ENCODE measurements at places on chromosomes 3 and 15.

DNA sequence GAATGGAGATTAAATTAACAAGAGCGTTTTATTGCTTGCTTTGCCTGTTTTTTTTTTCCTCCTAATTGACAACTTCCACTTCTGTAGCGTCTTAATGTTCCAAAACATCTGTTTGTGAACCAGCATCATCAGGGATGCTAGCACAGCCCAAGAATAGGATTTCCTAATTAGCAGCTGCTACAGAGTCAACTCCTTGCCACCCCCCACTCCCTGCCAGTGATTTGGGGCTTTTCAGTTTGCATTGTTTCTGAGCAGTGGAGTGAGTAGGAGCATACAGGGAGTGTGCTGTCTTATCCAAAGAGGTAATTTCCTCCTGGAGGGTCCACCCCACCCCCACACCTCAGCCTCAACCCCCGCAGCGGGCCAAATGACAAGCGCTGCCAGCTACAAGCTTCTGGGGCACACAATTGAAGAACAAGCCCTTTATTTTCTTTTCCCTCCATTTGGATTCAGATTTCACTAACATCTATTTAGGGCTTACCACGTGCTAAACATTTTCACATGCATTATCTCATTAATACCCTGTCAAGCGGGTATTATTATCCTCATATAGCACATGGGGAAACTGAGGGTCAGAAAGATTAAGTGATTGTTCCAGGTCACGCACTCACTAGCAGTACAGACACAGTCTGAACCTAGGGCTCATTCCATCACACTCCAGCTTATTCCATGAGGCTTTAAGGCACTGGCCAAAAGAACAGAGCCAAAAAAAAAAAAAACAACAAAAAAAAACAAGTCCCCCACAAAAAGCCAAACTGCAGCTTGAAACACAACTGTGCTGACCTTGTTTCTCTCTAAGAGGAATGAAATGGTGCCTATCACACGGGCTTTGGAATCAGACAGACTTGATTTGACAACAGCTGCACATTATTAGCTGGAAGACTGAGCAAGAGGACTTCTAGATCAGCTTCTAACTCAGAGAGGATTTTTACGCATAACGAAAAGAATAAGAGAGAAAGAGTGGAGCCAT is 16.4 kb downstream of the HEG1 start:
- no peak for DNase-seq

GRCh38 chr3:107817076-107817475 is 273.8 kb downstream of the CD47 start:
- no peak for DNase-seq

DNA sequence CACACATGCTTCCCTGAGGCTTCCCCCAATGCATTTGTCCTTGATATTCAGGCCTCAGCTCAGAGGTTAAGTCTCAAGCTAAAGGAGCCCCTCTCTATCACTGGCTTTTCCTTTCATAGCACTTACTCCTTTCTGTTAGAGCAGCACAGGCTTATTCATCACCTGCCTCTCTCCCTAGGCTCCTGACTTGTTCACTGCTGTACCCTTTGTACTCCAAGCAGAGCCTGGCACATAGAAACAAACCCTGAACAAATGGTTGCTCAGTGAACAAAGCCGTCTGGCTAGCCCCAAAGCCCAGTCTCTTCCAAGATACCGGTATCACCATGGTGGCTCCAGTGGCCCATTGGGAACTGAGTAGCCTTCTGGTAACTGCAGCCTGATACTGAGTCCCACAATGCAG is 231.1 kb upstream of the TRIM42 start:
- DNase-seq = no peak

GRCh38 chr3:134087060-134087974 is 57.6 kb upstream of the SLCO2A1 start:
- DNase-seq = no peak

DNA sequence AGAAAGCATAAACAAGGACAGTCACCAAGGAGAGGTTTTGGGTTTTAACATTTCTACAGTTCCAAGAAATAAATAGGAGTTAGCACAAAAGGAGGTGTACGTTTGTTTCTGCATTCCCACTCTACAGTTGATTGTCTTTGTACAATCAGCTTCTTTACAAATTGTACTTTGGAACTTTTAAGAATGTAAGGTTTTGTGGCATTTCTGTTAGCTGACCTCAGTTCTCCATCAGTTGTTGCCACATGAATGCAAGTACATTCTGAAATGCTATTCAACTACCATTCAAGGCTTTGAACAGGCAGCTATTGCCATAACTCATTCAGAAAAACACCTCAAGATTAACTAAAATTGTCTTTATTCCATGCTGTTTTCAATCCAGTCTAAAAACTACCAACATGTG is 253.2 kb upstream of the UBE2E1 start:
- DNase-seq = no peak

DNA sequence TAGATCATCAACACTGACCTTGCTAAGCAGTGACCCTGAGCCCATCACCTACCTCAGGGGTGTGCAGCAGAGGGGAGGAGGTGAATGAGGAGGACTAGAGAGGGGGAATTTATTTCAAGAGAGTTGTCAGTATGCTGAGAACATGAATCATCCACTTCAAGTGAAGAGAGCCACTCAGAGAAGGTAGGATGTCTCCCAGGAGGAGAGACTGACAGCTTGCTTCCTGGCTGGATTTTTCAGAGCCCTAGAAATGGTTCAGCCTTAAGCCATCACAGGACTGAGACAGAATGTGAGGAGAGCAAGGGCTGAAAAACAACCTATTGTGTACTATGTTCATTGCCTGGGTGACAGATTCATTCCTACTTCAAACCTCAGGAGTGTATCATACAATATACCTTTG is 34.8 kb downstream of the CCNL1 start:
- no peak for DNase-seq
